ENCODE measurements at places on chromosomes 1 and 21. TPM values are rescaled to one million over a fixed set of nuclear protein-coding genes. Genes with fewer than 3 reads are reported as not detected.

MFSD2A gene
- total RNA-seq, result 67.8 TPM

MIXL1 gene
- total RNA-seq, result not detected

LORICRIN gene
- not detected for total RNA-seq

TENT5C gene
- 0.15 TPM for total RNA-seq

SERINC2 gene
- total RNA-seq, result 362 TPM

RPE65 gene
- not detected for total RNA-seq

PTPRC gene
- not detected for total RNA-seq

C1orf141 gene
- not detected for total RNA-seq

KRTAP13-2 gene
- total RNA-seq, result not detected

KDF1 gene
- total RNA-seq, result 26.9 TPM

PTBP2 gene
- total RNA-seq, result 7.5 TPM

SLC16A4 gene
- 1.2 TPM for total RNA-seq

FABP3 gene
- total RNA-seq, result 3.2 TPM

RHD gene
- total RNA-seq, result not detected

NTRK1 gene
- under 0.01 TPM for total RNA-seq

CALML6 gene
- not detected for total RNA-seq

RPS6KA1 gene
- total RNA-seq, result 150 TPM

TMPRSS2 gene
- not detected for total RNA-seq

HOOK1 gene
- total RNA-seq, result 5.0 TPM

CFAP45 gene
- 0.11 TPM for total RNA-seq

FAM89A gene
- 21.6 TPM for total RNA-seq

KCNE1 gene
- 0.38 TPM for total RNA-seq

PAFAH2 gene
- total RNA-seq, result 7.8 TPM

NPPB gene
- not detected for total RNA-seq

PTCH2 gene
- not detected for total RNA-seq

AGBL4 gene
- total RNA-seq, result not detected

DDX20 gene
- total RNA-seq, result 23.8 TPM

IL6R gene
- 13.1 TPM for total RNA-seq

TINAGL1 gene
- 539 TPM for total RNA-seq

OR14K1 gene
- not detected for total RNA-seq

NHLH1 gene
- total RNA-seq, result not detected

TRAF5 gene
- 2.2 TPM for total RNA-seq

HSD3B2 gene
- not detected for total RNA-seq

GNG4 gene
- 0.16 TPM for total RNA-seq

CYYR1 gene
- 10.9 TPM for total RNA-seq

PTTG1IP gene
- 152 TPM for total RNA-seq

SORT1 gene
- total RNA-seq, result 0.80 TPM

RAP1GAP gene
- total RNA-seq, result 0.23 TPM

KLHDC7A gene
- total RNA-seq, result not detected

KLF18 gene
- not detected for total RNA-seq

ARHGEF10L gene
- total RNA-seq, result 3.4 TPM

LHX4 gene
- total RNA-seq, result not detected

HSD11B1 gene
- 0.34 TPM for total RNA-seq

C4BPB gene
- total RNA-seq, result not detected

MAN1C1 gene
- 1.1 TPM for total RNA-seq

GPR37L1 gene
- total RNA-seq, result not detected

CELF3 gene
- not detected for total RNA-seq

CCDC17 gene
- total RNA-seq, result 0.23 TPM

FCRL4 gene
- total RNA-seq, result not detected

JAM2 gene
- not detected for total RNA-seq
